ENCODE measurements at places on chromosomes 16 and 17. TPM values are rescaled to one million over a fixed set of nuclear protein-coding genes. Genes with fewer than 3 reads are reported as not detected.

GRCh38 chr16:23408823-23409298 is 44.1 kb downstream of the COG7 start:
- no peak for DNase-seq

BRICD5 gene
- total RNA-seq = 6.8 TPM

CYB5D1 gene
- total RNA-seq = 14.9 TPM

DNA sequence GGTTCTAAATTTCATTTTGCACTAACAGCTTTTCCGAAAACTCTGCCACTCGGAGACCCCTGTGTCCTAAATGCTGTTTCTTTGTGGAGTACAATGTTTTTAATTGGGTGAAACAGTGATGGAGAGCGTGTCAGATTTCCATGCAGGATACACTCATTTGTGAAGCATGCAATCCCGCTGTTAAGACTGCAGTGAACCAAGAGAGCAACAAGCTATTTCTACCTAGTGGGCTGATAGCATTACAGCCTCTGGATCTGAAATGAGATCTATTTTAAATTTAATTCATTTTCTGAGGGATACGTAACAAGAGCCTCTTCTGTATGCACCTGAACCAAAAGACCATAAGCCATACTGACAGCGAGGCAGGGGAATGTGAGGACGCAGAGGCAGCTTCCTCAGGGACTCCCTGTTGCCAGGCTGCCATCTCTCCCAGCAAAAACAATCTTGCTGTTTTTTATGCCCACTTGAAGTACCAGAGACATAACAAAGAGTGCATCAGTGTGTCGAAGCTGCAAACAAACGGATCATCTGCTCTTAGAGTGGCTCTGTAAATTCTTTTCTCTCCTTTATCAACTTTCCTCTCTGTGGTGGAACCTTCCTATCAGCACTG is 199.9 kb upstream of the COX10 start:
- DNase-seq = no peak

SLC52A1 gene
- total RNA-seq = not detected

TOP3A gene
- total RNA-seq = 21.2 TPM

- DNase-seq = no peak
Observed at GRCh38 chr17:29469276-29469675, 79.1 kb downstream of the TAOK1 start.

GRCh38 chr16:87979352-87979751 is 28.1 kb downstream of the BANP start:
- DNase-seq = no peak

DNA sequence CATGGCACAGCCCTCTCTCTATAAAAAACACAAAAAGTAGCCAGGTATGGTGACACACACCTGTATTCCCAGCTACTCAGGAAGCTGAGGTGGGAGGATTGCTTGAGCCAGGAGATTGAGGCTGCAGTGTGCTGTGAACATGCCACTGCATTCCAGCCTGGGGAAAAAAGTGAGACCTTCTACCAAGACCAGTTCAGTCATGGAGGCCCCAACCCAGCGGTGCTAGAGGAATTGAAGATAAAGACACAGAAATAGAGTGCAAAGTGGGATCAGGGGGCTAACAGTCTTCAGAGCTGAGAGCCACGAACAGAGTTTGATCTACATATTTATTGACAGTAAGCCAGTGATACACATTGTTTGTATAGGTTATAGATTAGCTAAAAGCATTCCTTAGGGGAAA is 15.6 kb upstream of the CCL8 start:
- DNase-seq = no peak

FOXF1 gene
- total RNA-seq = 94.5 TPM

KAT7 gene
- 44.7 TPM for total RNA-seq

Measured in esophagus muscularis mucosa (tissue), 4 donors.